ENCODE measurements at places on chromosomes 6 and 20.

DNA sequence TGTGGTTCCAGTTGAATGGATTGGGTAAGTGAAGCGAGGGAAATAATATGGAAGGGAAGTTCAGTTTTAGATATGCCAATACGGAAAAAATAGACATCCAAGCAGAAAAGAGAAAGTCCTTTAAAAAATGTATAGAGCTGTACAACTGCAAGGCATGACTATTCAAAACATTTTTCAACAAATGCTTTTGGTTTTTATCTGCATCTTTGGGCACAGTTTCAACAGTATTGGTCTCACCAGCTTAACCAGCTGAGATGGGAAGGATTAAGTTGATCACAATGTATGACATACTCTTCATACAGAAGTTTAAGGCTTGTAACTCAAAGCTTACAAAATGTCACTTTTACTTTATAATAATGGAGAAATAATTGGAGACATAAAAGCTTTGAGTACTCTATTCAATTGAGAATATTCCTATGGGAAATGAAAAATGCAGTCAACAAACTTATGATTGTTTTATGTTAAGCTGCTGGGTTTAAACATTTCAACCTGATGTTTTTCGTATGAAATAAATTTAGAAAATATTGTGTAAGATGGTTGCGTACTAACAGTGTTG lies 16.3 kb upstream of the UTRN start:
- no peak for DNase-seq

GRCh38 chr20:36439040-36439730 lies 102.1 kb upstream of the MYL9 start:
- DNase-seq, result peak; percentile 43

DNA sequence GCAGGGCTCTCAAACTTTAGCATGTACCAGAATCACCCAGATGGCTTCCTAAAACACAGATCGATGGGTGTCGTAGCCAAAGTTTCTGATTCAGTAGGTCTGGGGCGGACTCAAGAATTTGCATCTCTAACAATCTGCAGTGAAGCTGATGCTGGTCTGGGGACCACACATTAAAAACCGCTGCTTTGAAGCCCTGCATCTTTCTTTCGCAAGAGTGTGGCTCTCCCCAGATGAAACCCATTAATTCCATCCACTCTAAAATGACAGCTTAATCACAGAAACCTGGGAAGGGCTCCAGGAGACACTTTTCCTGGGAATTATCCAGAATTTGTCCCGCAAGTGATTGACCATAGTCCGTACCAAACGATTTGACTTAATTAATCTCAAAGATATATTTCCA lies 319.8 kb upstream of the PLCB4 start:
- DNase-seq, result no peak

- DNase-seq, result peak; percentile 21
Observed at GRCh38 chr6:151240791-151241642, 1.2 kb downstream of the AKAP12 start.

DNA sequence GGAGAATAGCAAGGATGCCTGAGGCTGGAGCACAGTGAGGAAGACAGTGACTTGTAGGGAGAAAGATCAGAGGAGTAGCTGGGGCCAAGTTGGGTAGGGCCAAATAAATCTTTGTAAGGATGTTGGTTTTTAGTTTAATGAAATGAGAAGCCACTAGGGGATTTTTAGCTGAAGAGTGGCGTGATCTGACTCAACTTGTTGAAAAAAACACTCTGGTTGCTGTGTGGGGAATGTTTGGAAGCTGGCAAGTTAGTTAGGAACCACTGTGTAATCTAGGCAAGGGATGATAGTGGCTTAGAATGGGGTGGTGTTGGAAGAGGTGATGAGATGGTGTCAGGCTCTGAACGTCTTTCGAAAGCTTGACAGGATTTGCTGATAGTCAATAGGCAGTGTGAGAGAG lies 176.1 kb upstream of the HDDC2 start:
- DNase-seq, result no peak

- DNase-seq, result no peak
Observed at GRCh38 chr20:17169585-17170136, 57.2 kb upstream of the PCSK2 start.

DNA sequence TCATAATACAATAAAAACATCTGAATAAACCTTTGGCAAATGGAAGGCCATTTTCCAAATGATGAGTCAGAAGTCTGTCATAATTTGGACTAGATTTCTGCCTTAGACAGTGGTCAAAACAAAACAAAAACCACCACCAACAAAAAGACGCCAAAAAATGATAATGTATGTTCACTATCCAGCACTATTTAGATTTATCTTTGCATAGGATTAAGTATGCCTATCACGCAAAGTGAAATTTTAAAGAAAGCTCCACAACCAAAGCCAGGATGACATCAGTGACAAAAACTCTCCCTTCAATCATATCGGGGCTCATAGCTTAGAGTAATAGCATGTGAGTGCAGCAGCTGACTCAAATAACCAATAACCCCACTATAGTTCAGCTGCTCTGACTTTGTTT lies 201.9 kb downstream of the MOXD1 start:
- no peak for DNase-seq

- no peak for DNase-seq
Observed at GRCh38 chr20:23823621-23824324, 2.8 kb downstream of the CST2 start.

GRCh38 chr20:8151372-8151771 lies 19.3 kb downstream of the PLCB1 start:
- no peak for DNase-seq

- DNase-seq, result no peak
Observed at GRCh38 chr20:14919501-14920081, 582.2 kb upstream of the FLRT3 start.
